ENCODE measurements at places on chromosomes 12 and 14.

GRCh38 chr14:21059842-21060613 is 2.4 kb downstream of the RNASE8 start:
- no peak for DNase-seq

- DNase-seq, result no peak
These were observed 99.6 kb downstream of the SLC38A6 start for GRCh38 chr14:61080591-61081010.

DNA sequence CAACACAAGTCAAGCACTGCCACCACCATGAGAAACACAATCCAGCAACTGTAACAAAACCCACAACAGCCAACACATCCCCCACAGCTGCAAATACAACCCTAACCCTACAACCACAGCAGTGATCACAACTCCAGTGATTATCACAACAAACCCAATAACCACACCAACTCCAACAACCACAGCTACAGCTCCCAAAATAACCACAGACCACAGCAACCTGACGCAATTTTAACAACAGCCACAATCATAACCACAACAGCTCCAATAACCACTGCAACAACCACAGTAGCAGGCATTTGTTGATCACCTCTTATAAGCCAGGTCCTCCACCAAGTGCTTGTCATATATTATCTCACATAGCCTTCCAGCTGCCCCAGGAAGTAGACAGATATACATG is 42.2 kb upstream of the FAM181A start:
- no peak for DNase-seq

GRCh38 chr12:81340910-81341309 is 263.0 kb downstream of the ACSS3 start:
- no peak for DNase-seq

GRCh38 chr14:68409387-68409786 is 383.5 kb downstream of the ZFP36L1 start:
- DNase-seq, result no peak

- DNase-seq, result no peak
These were observed 212.1 kb downstream of the GRIN2B start for GRCh38 chr12:13769273-13769672.

GRCh38 chr14:39884091-39884490 is 451.9 kb upstream of the FBXO33 start:
- no peak for DNase-seq

GRCh38 chr12:47886510-47887240 is 18.1 kb downstream of the VDR start:
- DNase-seq, result no peak

DNA sequence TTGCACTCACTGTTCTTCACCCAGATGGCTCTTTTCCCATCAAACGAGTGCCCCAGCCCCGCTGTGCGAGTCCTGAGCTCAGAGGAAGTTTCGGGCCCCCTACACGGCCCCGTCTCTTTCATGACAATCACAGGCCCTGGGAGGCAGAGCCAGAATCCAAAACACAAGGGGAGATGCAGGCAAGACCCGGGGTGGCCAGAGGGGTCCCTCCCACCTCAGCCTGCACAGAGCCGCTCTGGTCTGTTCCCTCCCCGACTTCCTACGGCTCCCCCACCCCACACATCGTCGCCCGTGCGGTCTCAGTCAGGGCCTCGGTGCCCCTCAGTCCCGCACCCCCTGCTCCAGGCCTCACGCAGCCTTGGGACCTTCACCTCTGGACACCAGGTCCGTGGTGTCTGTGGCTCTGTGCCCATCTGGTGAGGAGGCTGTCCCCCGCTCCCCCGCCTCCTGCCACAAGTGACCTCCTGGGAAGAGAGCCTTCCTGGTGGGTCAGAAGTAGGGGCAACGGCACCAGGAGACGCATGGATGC is 8.9 kb downstream of the GPR132 start:
- DNase-seq, result no peak

DNA sequence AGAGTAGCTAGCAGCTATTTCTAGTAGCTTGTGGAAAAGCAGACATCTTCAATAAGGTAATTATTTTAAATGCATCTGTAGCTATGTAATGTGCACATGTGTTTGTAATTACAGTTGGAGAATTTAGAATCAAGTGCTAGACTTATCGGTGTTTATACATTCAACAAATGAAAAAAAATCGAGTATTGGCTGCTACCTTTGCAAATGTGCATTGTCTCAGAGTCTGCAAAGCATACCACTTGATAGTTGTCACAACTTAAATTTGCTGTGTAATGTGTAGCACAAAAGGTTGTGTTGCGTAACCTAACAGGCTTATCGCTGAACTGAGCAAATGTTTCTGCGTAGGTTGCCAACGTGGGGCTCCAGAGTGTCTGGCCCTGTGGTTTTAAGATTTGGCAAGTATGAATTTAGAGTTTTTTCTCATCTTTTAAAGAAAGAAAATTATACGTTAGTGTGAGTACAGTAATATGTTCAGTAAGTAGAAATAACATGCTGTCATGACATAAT is 44.3 kb downstream of the TMTC2 start:
- no peak for DNase-seq

GRCh38 chr12:15411842-15412241 is 89.5 kb downstream of the PTPRO start:
- no peak for DNase-seq

GRCh38 chr12:91222746-91223145 is 40.1 kb upstream of the DCN start:
- DNase-seq, result no peak

- no peak for DNase-seq
These were observed 119.3 kb upstream of the OVCH1 start for GRCh38 chr12:29616664-29617406.

GRCh38 chr14:23154964-23155587 is 28.4 kb downstream of the SLC7A8 start:
- no peak for DNase-seq

DNA sequence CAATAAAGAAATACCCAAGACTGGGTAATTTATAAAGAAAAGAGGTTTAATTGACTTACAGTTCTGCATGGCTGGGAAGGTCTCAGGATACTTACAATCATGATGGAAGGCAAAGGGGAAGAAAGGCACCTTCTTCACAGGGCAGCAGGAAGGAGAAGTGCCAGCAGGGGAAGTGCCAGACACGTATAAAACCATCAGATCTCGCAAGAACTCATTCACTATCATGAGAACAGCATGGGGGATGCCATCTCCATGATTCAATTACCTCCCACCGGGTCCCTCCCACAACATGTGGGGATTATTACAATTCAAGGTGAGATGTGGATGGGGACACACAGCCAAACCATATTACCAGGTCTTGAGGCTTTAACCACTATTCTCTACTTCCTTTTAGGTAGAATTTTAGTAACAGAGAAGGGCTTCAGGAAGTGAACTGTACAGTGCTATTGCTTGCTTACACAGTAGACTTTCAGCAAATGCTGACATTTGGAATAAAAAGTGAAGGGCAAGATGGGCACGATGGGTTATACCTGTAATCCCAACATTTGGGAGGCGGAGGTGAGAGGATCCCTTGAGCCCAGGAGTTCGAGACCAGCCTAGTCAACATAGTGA is 40.8 kb upstream of the OR4E1 start:
- DNase-seq, result no peak

DNA sequence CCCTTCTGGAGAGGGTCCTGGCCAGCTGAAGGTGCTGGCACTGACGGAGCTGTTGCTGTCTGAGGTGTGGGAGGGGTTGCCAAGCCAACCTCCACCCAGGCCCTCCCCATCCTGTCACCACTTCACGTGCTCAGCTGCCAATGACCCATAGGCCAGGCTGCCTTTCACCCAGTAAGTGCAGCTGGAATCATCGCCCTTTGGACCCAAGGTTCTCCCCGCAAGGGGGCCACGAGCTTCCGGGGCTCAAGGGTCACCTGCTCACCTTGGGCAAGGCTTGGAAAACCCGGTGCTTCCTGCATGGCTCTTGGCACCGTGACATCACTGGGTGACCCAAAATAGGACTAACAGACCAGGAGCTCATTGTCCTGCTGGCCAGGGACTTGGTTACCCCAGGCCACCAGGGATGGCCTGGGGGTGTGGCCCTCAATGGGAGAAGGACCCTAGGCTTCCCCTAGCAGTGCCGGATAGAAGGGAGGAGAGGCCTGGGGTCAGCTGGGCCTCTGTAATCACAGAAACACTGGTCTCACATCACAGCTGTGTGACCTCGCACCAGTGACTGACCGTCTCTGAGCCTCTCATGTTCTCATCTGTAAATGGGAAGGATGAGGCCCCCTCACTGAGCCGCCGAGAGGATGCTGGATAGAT is 51.3 kb downstream of the CCDC85C start:
- no peak for DNase-seq

GRCh38 chr14:69044965-69045555 is 66.0 kb upstream of the ACTN1 start:
- DNase-seq, result no peak

All from stimulated activated CD4-positive, alpha-beta T cell treated with anti-CD3 and anti-CD28 coated beads, Interleukin-4, amount 100 ng/mL, for 1 hour (primary cell).